ENCODE measurements at places on chromosomes 7 and 10. TPM values are rescaled to one million over a fixed set of nuclear protein-coding genes. Genes with fewer than 3 reads are reported as not detected.

ZCWPW1 gene
- 3.0 TPM for total RNA-seq

DNA sequence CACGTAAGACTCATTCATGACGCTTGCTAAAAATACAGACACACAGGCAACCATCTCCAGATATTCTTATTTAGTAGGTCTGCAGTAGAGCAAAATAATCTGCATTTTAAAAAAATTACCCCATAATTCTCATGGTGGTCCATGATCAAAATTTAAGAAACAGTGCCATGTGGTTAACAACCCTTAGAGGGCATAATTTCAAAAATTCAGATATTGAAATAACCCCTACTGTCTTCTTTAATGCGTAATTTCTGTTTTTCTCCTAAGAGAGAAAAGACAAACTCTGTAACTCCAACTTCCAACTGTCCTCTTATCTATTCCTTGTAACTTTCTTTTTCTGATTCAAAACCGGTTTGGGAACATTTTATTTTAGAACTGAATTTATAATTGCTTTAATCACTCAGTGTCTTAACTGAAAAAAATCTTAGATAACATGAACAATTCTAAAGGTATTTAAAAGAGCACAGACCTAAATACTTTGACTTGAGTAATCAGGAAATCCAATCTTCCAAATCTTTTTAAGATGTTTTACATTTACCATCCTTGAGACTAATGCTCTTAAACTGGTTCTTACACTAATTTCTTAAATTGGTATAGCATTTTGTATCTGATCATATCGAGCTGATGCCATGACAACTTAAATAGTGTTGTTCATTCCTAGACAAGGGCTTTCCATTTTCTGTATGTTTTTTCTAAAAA, 148.0 kb downstream of the GALNT11 start:
- H3K27me3 ChIP-seq, result no peaks in the 10 kb centered on the region
- H3K4me1 ChIP-seq, result peaks cover 3% of the 10 kb centered on the region
- no peak overlapping the region for H3K27ac ChIP-seq
- H3K4me3 ChIP-seq, result no peak overlapping the region

- no peak overlapping the region for H3K27ac ChIP-seq
- DNase-seq, result no peak
- peaks cover under 1% of the 10 kb centered on the region for H3K36me3 ChIP-seq
- no peaks in the 10 kb centered on the region for H3K4me1 ChIP-seq
Measured at GRCh38 chr7:80060218-80060806, 74.3 kb upstream of the GNAI1 start.

DNA sequence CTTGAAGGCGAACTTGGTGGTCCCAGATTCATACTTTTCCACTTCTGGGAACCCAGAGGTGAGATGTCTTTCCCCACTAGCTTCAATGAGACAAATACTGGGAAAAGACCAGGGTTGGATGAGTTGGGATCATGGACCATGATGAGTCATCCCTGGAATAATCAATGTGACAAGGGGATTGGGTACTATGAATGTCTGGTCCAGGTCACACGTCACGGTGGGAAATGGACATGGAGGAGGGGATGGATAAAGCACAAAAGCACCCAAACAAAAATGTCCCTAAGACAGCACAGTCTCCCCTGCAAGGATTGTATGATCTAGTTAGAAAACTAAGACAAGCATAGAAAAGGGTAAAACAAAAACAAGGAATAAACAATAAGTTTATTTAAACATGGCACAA, 12.4 kb upstream of the SORBS1 start:
- no peak overlapping the region for H3K27ac ChIP-seq
- H3K4me3 ChIP-seq, result no peak overlapping the region
- peaks cover under 1% of the 10 kb centered on the region for H3K27me3 ChIP-seq
- no peak for DNase-seq
- no peaks in the 10 kb centered on the region for H3K4me1 ChIP-seq

- no peak overlapping the region for H3K27ac ChIP-seq
- H3K36me3 ChIP-seq, result peaks cover 4% of the 10 kb centered on the region
- no peak overlapping the region for H3K4me3 ChIP-seq
- H3K27me3 ChIP-seq, result no peaks in the 10 kb centered on the region
- H3K4me1 ChIP-seq, result peaks cover 6% of the 10 kb centered on the region
- no peak for DNase-seq
Measured at GRCh38 chr10:458421-458851, 231.0 kb downstream of the DIP2C start.

DENND11 gene
- total RNA-seq, result 29.9 TPM

- no peak for DNase-seq
- no peak overlapping the region for H3K4me3 ChIP-seq
- peaks cover 21% of the 10 kb centered on the region for H3K4me1 ChIP-seq
- H3K27me3 ChIP-seq, result peaks cover 48% of the 10 kb centered on the region
- no peak overlapping the region for H3K27ac ChIP-seq
Measured at GRCh38 chr10:114632869-114633715, 25.0 kb downstream of the ABLIM1 start.

All from activated naive CD8-positive, alpha-beta T cell treated with anti-CD3 and anti-CD28 coated beads for 36 hours (primary cell).